DMS153 (cell line): ENCODE measurements at places on chromosomes 5 and 9.

- DNase-seq = no peak
These were observed 840.3 kb upstream of the SEMA6A start for GRCh38 chr5:117414926-117415325.

DNA sequence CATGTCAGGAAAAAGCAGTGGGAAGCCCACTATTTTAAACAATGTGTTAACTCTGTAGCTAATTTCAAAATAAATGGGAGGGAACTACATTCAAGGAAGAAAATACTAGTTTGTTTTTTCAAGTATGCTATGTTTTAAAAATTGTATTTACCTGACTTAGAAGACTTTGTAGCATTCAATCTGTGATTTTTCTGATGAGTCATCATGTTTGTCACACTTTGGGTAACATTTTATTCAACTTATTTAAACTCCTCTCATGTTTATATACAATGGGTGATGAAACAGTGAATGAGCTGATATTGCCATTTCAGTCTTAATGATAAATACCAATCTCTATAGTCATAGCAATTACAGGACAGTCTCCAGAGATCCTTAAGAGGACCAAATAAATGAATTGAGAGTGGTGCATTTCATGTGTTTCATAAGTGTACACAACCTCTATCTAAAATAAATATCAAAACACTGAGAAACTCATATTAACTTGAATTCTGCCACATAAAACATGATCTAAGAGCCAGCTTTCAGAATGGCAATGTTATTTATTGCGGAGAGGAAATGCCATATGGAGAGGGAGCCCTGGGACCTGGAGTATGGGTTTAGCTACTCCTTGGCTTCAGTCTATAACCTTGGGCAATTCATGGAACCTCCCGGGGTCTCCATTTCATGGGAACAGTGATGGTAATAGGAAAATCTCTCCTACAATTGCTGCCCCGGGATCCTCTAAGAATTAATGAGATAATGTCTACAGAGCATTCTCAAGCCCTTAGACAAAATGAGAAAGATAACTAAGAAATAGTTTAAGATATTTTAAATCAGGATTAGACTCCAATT lies 913.9 kb downstream of the TLE4 start:
- DNase-seq = no peak

DNA sequence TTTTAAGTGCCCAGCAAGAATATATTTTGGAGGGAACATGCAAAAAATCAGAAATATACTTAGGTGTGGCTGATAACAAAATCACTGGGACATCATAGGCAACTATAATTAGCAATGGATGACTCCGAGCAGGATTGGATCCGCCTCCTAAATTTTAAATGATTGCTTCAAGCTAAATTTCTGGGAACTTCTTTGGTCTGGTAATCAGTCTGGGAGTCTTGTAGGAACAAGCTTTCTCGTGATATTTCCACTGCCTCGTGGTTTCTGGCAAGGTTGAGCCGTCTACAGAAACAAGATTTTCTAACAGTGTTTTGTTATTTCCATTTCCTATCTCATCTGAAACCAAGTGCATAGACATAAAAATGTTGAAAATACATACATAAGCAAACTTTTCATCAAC lies 232.6 kb downstream of the BNC2 start:
- no peak for DNase-seq

GRCh38 chr5:173152547-173152946 lies 8.2 kb downstream of the BNIP1 start:
- DNase-seq = no peak

GRCh38 chr5:65440456-65440855 lies 41.3 kb downstream of the ADAMTS6 start:
- DNase-seq = no peak

DNA sequence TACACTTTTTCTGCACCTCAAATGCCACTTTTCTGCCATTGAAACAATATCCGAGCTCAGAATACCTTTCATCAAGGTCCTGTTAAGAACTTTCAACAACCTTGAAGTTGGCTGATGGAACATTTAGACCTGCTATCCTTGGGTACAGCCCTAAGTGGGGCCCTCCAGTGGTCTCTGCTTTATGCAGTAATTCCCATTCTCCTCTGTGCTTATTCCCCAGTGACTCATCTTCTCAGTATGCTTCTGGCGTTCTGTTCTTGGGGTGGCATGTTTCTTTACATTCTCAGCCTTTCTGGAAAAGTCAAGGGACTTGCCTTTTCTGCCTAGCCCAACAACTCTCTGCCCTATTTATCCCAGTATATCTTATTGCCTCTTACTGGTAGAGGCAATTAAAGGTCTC lies 7.1 kb downstream of the ANP32B start:
- DNase-seq = no peak

DNA sequence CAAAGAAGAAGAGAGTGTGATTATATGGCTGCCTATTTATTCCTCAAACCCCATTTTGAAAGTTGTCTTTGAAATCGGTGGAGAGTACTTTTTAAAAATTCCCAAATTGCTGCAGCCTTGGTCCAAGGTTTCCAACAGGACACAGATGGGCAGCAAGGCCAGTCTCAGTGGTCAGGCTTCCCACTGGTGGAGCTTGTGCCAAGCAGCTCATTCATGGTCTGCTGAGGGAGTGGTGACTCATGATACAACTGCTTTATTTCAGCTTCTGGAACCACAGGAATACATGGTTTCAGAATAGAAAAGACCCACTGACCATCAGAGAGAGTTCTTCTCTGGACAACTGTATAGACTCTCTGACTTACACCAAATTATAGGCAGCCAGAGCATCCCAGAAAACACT lies 673.1 kb upstream of the KLF4 start:
- DNase-seq = no peak

GRCh38 chr5:133910571-133910970 lies 57.9 kb downstream of the C5orf15 start:
- DNase-seq = no peak

GRCh38 chr9:84502066-84502465 lies 161.5 kb upstream of the SLC28A3 start:
- DNase-seq = no peak

GRCh38 chr5:82416512-82416911 lies 138.4 kb upstream of the RPS23 start:
- no peak for DNase-seq

DNA sequence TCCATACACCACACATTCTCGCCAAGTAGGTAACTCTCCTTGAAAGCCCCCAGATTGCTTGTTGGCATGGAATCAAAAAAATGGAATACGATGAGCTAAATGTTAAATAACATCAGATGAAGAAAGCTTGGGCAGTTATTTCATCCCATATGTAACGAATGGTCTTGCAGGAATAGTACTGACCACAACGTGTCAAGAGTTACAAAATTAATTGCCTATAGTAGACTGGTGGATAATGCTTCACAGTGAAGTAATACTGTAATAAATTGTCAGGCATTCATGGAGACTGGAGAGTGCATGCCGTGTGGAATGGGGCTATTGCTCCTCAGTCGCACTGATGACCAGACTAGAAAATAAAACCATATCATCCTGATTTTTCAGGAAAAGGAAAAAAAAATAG lies 1628.7 kb downstream of the MAT2B start:
- DNase-seq = no peak

GRCh38 chr5:158272409-158272808 lies 413.5 kb upstream of the CLINT1 start:
- DNase-seq = no peak
